Adipocyte (in vitro differentiated cells): ENCODE measurements at places on chromosomes 7 and 10.

GRCh38 chr10:63021225-63021624, 111.9 kb upstream of the NRBF2 start:
- DNase-seq, result no peak

DNA sequence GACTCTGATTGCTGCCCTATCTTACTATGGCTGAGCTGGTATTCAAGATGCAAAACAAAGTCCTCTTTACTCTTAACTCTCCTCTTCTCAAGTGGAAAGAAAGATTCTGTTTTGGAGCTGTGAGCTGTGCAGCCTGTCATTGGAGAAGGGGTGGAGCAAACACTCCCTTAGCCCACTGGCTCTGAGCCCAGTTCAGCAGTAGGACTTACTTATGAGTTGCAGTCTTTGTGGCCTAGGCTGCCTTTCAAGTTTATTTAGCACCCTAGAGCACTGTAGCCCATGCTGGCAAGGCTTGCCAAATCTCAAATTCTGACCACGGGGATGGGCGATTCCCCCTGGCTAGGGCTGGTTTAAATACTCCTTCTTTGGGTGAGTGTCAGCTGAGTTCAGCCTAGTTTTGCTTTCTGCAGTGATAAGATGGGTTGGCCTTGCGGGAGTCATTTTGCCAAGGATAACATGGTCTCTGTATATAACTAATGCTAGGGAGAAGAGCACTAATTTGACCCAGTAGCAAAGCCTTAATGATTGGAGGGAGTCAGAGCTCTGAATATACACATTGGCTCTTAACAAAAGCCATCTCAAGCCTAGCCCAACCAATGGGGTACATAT, 110.2 kb downstream of the MYO3A start:
- DNase-seq, result no peak

DNA sequence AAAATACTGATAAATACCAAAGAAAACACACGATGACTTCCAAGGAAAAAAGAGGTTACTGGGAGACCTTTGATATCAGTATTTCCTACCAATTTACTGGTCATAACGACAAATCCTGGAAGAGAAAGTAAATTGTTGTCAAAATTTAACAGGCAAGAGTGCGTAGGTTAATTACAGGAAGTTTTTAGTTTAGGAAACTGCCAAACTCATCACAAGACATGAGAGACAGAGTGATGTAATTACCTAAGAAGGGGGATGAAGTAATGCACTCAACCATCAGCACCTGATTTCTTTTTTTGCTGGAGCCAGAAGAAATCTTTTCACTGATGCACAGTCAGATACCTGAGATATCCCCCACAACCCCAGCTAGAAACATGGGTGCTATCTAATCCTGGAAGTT, 16.8 kb downstream of the MACC1 start:
- DNase-seq, result no peak

GRCh38 chr7:98168904-98169621, 42.2 kb upstream of the BHLHA15 start:
- no peak for DNase-seq

GRCh38 chr10:23096802-23097549, 1.6 kb downstream of the MSRB2 start:
- peak; percentile 42 for DNase-seq
